Brain (organoid and tissue), 16 donors: ENCODE measurements at places on chromosomes 3 and 15. TPM values are rescaled to one million over a fixed set of nuclear protein-coding genes. Genes with fewer than 3 reads are reported as not detected.

Gene ADAMTS17
- polyA plus RNA-seq = 7.1 TPM

Gene RNU5B-1
- not detected for polyA plus RNA-seq

Gene PSTPIP1
- polyA plus RNA-seq = 2.4 TPM

Gene XCR1
- polyA plus RNA-seq = not detected

DNA sequence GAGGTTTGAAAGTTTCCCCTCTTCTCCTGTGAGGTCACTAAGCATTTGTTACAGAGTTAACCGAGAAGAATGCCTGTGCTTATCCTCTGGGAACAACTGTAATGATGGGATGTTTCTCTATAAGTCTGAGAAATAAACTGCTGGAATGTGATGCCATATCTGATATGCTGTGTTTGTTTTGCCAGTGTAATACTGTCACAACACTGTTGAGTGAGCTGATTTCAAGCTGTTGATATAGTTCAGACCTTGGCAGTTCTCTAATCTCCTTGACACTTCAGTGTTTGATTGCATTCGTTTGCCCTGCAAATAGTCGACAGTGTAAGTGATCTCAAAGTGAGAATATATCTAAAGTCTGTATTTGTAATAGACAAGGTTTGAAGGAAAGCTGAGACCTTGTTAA is 73.3 kb downstream of the PTPRG start:
- DNase-seq = no peak

DNA sequence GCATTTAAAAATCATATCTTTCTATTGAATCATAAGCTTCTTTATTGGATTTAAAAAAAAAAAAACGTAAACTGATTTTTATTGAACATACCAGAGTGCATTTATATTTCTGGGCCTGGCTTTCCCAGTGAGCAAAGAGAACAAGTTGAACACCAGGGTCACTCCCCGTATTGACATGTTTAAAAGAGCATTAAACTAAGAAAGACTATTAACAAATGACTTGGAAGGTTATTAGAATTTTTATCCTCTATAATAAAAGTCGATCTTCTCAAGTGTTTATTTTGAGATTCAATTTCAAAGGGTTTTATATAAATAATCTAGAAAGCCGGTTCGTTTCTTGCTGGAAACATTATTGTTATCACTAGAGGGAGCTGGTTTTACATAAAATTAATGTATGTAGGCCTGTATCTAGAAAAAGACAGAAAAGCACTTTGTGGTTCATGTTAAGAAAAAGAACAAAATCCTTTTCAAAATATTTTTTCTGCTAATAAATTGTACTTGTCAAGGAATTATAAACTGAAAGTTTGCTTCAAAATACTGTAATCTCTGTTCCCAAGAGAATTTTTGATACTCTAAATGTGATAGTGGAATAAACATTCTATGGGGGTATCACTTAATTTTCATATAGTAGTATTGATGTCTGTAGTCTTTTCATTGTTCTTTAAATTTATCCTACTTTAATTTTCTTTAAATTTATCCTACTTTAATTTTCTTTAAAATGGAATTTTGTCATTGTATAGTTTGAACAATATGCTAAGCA is 321.8 kb upstream of the MME start:
- peak; percentile 68 for DNase-seq
